Calu3 (cell line): ENCODE measurements at places on chromosomes 7 and 10. TPM values are rescaled to one million over a fixed set of nuclear protein-coding genes. Genes with fewer than 3 reads are reported as not detected.

DNA sequence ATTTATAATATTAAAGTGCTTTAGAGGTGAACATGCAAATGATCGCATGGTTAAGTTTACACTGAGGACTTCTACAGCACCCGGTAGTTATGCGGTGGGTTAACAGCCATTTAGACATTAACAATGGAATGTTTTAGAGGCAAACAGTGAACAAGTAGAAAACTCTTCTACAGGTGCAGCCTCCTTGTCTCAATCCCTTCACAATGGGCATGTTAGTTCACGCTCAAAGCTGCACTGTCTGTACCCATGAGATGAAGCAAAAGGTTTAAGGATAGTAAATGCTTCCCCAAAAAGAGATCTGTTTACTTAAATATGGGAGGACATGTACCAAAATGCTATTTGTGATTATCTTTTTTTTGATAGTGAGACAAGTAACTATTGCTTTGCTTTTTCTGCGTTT is 25.1 kb downstream of the PUS7 start:
- H3K27ac ChIP-seq: no peak overlapping the region
- DNase-seq: no peak
- H3K4me3 ChIP-seq: no peak overlapping the region
- H3K36me3 ChIP-seq: peaks cover 35% of the 10 kb centered on the region
- no peaks in the 10 kb centered on the region for H3K27me3 ChIP-seq
- peaks cover 20% of the 10 kb centered on the region for H3K4me1 ChIP-seq

- no peak overlapping the region for H3K27ac ChIP-seq
- peaks cover under 1% of the 10 kb centered on the region for H3K4me1 ChIP-seq
- no peak overlapping the region for H3K4me3 ChIP-seq
- DNase-seq: peak; percentile 24
- H3K27me3 ChIP-seq: no peaks in the 10 kb centered on the region
- no peaks in the 10 kb centered on the region for H3K36me3 ChIP-seq
These were observed 158.8 kb downstream of the SKAP2 start for GRCh38 chr7:26705567-26705966.

- H3K27me3 ChIP-seq: no peaks in the 10 kb centered on the region
- no peak for DNase-seq
- no peaks in the 10 kb centered on the region for H3K36me3 ChIP-seq
- no peak overlapping the region for H3K4me3 ChIP-seq
- peaks cover 14% of the 10 kb centered on the region for H3K4me1 ChIP-seq
These were observed 57.8 kb downstream of the TRIL start for GRCh38 chr7:28900311-28900710.

DNA sequence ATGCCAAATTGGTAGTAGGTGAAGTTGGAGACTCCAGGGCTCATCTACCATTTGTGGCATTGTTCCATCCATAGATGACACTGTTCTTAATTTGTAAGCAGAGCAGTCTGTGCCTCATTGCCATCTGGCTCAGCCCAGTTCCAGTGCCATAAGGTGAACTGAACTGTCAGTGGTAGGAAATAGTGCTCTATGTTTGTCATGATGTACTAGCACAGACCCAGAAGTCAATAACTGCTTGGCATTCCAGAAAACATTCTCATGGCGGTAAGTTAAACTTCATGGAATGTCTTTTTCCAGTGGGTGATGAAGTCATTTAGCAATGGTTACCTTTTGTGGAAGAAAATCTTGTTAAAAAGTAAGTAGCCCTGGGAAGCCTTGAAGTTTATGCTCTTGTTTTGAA is 302.7 kb downstream of the SUGCT start:
- H3K27me3 ChIP-seq: no peaks in the 10 kb centered on the region
- no peak overlapping the region for H3K4me3 ChIP-seq
- peaks cover 10% of the 10 kb centered on the region for H3K4me1 ChIP-seq

DNA sequence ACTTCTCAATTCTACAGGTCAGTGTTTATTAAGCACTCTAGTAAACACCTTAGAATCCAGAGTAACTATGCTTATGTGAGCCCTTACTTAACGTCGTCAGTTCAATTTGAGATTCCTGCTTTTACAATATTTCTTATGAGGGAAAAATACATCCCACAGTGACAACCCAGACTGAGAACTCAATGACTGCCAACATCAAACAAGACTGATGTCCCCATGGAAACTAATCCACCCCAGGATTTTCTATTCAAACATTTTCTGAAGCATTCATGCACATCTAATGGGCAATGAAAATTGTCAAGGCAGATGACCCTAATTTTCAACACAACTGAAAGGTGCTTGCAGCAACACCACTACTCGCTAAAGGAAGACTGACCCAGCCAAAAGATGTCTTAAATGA is 67.0 kb downstream of the ATE1 start:
- DNase-seq: no peak
- no peaks in the 10 kb centered on the region for H3K27me3 ChIP-seq
- no peaks in the 10 kb centered on the region for H3K36me3 ChIP-seq

- no peaks in the 10 kb centered on the region for H3K36me3 ChIP-seq
- DNase-seq: peak; percentile 12
- H3K4me3 ChIP-seq: no peak overlapping the region
- H3K27ac ChIP-seq: no peak overlapping the region
- H3K4me1 ChIP-seq: no peaks in the 10 kb centered on the region
These were observed 57.1 kb downstream of the LRRTM3 start for GRCh38 chr10:66982792-66983474.

DNA sequence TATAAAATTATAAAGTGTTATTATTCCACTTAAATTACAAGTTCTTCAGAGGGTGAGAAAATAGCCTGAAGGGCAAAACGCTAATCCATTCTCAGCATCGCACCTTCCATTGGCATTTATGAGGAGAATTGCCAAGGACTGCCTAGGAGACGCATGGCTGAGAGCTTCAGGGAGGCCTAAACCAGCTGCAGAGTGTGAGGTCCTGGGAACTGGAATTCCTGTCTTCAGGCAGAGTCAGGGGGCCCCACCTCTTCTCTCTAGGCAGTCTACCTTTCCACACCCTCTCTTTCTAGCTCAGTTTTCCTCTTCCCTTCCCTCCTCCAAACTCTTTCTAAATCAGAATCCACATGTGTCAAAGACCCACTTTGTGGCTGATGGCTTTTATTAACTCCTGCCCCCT is 35.3 kb downstream of the LRRC72 start:
- peaks cover 13% of the 10 kb centered on the region for H3K4me1 ChIP-seq
- no peaks in the 10 kb centered on the region for H3K27me3 ChIP-seq
- no peak overlapping the region for H3K4me3 ChIP-seq
- H3K36me3 ChIP-seq: no peaks in the 10 kb centered on the region

GRCh38 chr7:136325027-136325426 is 347.9 kb upstream of the MTPN start:
- H3K27ac ChIP-seq: no peak overlapping the region
- no peaks in the 10 kb centered on the region for H3K4me1 ChIP-seq
- DNase-seq: no peak
- no peaks in the 10 kb centered on the region for H3K36me3 ChIP-seq
- H3K4me3 ChIP-seq: no peak overlapping the region
- no peaks in the 10 kb centered on the region for H3K27me3 ChIP-seq

DNA sequence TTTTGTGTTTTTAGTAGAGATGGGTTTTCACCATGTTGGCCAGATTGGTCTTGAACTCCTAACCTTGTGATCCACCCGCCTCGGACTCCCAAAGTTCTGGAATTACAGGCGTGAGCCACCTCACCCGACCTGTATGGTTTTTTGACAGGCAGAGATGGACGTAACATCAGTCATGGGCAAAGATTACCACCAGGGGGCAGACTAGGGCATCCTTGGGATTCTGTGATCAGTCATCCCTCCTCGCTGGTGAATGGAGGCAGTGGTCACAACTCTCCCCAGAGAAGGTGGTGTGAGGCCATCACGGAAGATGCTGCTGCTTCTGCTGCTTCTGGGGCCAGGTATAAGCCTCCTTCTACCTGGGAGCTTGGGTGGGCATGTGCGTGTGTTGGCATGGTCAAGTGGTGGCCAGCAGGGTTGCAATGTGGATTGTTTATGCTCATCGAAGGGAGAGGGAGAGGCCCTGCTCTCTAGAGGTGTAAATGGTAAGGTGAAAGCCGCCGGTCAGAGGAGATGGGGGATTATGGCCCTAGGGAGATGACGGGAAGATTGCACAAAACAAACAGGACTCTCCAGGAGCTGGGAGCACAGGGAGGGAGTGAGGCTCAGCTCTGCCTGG is 122.7 kb upstream of the PRSS1 start:
- DNase-seq: peak; percentile 79
- peaks cover 82% of the 10 kb centered on the region for H3K27me3 ChIP-seq
- no peak overlapping the region for H3K4me3 ChIP-seq
- H3K36me3 ChIP-seq: no peaks in the 10 kb centered on the region
- no peaks in the 10 kb centered on the region for H3K4me1 ChIP-seq

DNA sequence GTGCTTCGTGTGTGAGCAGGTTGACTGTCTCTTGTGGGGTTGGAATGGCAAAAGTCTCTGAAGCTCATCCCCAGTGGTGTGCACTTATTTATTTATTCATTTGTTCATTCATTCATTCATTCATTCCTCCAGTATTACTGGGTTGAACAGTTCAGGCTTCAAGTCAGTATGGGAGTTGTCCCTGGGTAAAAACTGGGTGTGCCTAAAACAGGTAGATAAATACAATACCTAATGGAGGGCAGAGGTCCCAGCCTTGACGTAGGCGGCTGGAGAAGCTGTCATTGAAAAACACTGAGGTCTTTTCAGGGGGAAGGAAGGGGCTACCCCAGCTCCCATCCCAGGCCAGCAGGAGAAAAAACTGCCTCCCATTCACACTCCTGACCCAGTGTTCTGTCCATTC is 11.0 kb downstream of the CASP7 start:
- H3K27ac ChIP-seq: no peak overlapping the region
- H3K27me3 ChIP-seq: no peaks in the 10 kb centered on the region
- H3K4me1 ChIP-seq: no peaks in the 10 kb centered on the region
- H3K36me3 ChIP-seq: no peaks in the 10 kb centered on the region
- no peak for DNase-seq

GRCh38 chr10:110115784-110116520 is 91.5 kb upstream of the MXI1 start:
- H3K4me1 ChIP-seq: no peaks in the 10 kb centered on the region
- peaks cover 15% of the 10 kb centered on the region for H3K36me3 ChIP-seq
- no peak for DNase-seq
- H3K27me3 ChIP-seq: no peaks in the 10 kb centered on the region
- H3K4me3 ChIP-seq: no peak overlapping the region

GRCh38 chr7:46003896-46004875 is 83.1 kb upstream of the IGFBP3 start:
- H3K4me3 ChIP-seq: peak overlapping the region; percentile 0
- no peaks in the 10 kb centered on the region for H3K27me3 ChIP-seq
- H3K36me3 ChIP-seq: peaks cover 5% of the 10 kb centered on the region
- peak; percentile 76 for DNase-seq
- peak overlapping the region; percentile 60 for H3K27ac ChIP-seq

- peak; percentile 80 for DNase-seq
- peak overlapping the region; percentile 94 for H3K27ac ChIP-seq
- peaks cover 96% of the 10 kb centered on the region for H3K36me3 ChIP-seq
- H3K27me3 ChIP-seq: no peaks in the 10 kb centered on the region
- peaks cover 66% of the 10 kb centered on the region for H3K4me1 ChIP-seq
These were observed 2.2 kb downstream of the ANXA11 start for GRCh38 chr10:80202934-80203834.

Gene CYP2E1
- total RNA-seq: 1.7 and 3.5 TPM in 2 replicates

Gene DPYSL4
- 0.17 TPM in 1 of 2 replicates, not detected in the other for total RNA-seq

Gene GHRHR
- total RNA-seq: not detected in 2 replicates

Gene PTPRZ1
- total RNA-seq: 4.9 and 5.8 TPM in 2 replicates

Gene CCDC172
- not detected in 2 replicates for total RNA-seq

Gene ZNF679
- not detected in 2 replicates for total RNA-seq
